HS-5 (cell line): ENCODE measurements at places on chromosomes 5 and 9.

DNA sequence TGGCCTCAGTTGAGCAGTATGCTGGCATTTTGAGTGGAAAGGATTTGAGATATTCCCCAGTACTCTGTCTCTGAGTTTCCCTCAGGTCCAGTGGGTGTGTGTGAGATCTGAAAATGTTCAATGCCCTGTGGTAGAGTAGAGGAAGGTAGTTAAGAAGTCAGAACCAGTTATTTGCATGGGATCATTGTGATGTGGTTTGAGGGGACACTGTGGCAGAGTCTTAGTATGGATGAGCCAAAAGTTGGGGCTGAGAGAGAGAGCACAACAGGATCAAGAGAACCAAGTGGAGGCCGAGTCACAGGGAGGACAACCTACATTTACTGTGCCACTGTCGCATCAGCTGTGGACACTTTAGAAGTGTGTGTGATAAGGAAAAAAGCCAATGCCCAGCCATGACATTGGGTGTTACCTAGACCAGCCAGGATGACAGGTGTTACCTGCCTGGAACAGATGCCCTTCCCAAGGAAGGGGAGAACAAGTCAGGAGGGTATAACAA lies 128.9 kb upstream of the IL12B start:
- no peak for DNase-seq

DNA sequence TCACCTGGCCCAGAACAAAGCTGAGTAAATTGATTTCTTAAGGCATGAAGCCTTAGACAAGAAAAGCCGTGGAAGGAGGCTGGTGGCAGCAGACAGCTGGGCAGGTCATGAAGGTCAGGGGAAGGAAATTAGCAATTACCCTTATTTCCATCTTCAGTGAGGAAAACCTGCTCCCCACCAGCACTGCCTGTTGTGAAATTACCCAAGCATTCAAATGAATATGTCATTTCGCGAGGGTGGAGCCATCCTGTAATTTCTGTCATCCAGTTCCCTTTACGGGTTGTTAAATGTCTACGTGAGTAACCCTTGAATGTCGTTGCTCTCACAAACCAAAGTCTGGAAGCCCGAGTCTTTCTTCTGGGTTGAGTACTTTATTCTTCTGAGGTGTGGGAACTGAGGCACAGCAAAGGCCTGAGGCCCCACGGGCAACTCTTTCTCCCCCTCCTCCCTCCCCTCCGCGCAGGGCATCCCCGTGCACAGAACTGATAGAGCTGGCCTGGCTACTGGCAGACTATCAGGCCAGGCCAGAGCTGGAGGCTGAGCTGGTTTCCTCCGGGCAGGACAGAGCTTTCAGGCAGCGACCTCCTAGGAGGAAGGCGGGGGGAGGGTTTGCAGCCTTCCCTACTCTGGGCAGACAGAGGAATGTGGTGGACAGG lies 22.0 kb upstream of the AK3 start:
- no peak for DNase-seq

DNA sequence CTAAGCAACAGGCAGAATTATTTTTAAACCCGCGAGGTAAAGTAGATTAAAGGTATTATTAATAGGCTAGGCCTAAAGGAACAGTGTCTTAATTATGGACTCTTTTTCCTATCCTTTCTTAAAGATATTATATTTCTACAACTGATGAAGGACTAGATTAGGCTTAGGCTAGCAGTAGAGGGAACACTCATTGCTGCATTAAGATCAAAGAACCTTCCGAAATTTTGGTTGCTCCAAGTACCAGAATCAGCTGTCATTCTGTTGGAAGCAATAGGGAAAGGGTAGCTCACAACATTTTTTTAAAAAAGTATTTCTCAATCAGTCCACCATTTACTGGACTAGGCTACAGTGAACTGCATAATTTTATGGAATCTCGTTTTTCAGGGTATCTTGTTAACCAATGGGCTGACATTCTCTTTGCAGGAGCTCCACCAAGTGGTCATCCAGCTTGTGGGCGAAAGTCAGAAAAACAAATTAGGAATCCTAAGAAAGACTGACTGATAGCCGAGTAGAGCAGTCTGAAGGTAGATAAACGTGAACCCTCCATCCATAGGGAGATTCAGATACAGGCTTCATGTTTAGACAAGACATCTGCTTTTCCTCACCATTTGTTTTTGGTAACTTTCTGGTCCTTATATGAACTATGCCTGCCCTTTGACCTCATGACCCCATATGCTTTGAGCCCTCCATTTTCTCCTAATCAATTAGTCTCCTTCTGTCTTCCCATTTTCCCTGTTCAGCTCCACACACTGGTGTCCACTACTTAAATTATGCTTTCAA lies 103.6 kb upstream of the CHD1 start:
- peak; percentile 58 for DNase-seq

DNA sequence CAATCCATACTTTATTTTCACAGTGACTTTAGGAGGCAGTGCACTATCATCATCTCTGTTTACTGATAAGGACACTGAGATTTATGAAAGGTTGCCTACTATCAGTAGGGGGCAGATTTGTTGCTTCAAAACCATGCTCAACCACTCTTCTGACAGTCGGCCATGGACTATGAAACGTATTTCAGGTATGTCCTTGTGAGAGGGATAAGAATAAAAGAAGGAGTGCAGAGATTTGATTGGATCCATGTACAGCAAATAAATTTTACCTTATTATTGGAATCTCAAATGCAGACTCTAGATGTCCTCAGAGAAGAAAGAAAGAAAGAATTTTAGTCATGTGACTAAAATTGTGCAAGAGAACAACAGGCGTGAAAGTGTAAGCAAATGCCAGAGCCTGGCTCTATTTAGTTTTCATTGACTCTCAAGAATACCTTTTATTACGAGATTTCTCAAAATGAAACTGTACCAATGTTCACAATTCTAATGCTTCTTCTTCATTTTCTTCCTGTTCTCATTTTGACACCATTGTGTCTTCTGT lies 296.6 kb upstream of the RASA1 start:
- DNase-seq: peak; percentile 29

DNA sequence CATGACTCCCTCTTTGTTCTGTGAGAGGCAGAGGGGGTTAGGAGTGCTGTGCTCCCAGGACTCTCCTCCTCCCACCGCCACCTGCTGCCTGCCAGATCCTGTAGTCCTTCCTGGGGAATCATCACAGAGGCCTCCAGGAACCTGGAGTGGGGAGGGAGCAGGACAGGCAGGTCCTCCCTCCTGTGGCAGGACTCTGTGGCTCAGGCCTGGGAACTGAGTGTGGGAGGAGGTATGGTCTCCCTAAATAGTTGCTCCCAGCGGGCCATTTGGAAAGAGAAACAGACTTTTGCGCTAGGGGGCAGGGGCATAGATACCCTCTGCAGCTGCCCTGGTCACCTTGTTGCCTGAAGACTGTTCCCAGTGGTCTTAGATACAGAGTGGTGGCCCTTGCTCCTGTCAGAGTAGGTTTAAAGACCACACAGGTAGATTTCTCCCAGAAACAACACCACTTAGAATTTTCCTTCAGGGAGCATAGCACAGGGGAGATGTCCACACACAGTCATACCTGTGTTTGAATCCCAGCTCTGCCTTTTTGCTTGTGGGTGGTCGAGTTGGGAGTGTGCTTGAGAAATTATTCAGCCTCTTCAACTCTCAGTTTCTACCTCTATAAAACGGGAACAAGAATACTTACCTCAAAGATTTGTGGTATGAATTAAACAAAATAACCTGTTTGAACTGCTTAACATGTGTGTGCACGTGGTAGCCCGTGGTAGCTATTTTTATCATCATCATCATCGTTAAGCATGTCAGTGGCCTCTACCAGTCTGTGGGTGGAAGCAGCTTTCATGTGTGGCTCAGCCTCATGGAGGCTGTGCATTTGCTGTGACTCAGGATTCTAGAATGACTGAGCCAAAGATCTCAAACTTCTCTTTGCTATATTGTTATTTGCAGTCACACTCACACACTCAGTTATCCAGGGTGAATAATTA lies 55.8 kb downstream of the SLC22A5 start:
- no peak for DNase-seq

- no peak for DNase-seq
Measured at GRCh38 chr5:92695123-92696003, 885.7 kb downstream of the NR2F1-AS1 start.

DNA sequence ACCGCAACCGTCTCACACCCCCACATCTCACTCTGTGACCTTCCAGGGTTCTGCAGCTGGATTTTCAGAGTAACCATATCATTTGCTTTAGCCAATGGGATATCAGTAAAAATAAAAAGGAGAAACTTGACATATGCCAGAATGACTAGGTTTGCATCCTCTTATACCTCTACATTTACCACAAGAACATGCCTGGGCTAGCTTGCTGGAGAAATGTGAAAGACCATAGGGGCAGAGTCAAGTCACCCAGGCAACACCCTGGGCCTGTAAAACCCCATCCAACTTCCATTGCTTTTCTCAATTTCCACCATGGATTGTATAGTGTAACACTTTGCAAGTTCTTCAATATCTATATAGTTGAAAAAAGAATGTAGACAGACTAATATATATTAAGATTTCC lies 731.1 kb downstream of the PTPRD start:
- no peak for DNase-seq

DNA sequence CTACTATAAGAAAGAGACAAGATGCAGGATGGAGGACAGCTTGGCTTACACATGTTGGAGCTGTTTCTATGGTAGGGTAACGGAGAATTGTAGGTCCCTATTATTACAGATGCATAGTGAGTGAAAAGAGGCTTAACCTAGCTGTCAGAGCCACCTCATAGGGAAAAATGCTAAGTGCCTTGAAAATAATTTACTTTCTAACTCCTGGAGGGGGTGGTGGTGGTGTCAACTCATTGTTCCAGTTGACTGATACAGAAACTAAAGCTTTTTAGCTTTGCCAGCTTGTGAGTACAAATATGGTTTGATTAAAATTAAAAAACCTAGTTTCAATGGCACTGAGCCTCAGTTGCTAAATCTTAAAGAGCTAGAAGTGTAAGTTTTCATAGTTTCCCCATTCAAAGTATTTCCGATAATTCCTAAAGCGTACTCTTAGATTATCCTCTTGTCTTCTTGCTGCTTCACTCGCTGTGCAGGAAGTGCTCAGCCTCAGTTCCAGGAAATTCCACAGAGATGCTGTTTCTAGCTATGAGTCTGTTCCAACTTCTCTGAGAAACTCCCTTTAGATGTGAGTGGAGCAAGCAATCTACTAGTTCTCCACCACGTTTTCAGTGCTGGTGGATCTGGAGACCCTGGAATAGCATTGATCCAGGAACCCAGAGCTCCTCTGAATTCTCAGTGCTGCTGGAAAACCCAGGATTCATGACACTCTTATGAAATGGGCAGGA lies 265.2 kb downstream of the DMAC1 start:
- no peak for DNase-seq

DNA sequence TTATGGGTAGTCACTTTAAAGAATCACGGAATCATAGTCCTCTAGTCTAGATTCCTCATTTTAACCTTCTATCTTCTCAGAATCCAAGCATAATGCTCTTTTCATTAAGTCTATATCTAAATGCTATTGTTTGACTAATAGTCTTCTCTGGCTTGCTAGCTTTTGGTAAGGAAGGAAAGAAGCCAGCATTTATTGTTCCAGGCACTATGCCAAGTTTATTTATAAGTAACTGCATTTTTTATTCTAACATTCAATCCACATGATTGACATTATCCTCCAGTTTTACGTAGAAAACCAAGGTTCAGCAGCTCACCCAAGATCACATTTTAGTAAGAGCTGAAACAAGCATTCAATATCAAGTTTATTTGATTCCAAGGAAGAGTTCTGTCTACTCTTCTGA lies 254.2 kb downstream of the SAXO1 start:
- no peak for DNase-seq

GRCh38 chr9:6153425-6153824 lies 62.2 kb upstream of the IL33 start:
- DNase-seq: peak; percentile 58

- DNase-seq: no peak
Measured at GRCh38 chr9:134125413-134126095, 10.3 kb upstream of the WDR5 start.

- DNase-seq: no peak
Measured at GRCh38 chr5:149795360-149795759, 65.2 kb downstream of the PPARGC1B start.

DNA sequence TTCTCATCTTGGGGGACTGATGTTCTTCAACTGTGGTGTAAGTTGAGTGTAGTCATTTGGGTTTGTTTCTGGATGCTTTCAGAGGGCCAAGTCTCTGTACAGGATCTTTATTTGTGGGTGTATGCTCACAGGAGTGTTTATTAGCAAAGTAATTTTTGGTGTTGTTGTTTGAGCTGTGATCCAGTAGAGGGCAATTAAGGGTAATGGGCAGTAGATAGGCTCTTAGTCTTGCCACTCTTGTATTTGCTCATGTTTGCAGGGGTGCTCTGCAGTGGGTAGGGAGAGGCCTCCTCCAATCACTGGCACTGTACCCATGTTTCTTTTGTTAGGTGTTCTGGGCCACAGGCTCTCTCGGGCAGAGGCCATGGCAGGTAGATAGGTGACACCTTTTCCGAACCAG lies 45.9 kb upstream of the ITGA2 start:
- no peak for DNase-seq

DNA sequence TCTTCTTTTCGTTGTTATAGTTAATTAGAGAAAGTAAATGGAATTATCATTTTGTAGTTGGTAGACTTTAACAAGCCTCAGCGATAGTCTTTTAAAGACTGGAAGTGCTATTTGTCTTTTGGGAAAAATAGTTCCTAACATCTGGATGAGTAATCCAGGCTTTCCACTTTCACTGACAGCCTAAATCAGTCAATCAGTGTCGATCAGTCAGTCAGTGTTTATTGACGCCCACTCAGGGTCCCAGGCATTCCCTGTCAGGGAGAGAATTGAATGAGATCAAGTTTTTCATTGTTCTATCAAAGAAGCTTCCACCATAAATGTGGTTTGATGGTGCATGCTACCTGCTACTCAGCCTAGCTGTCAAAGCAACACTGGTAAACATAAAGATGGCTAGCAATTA lies 2.6 kb downstream of the ABL1 start:
- no peak for DNase-seq

- DNase-seq: no peak
Measured at GRCh38 chr5:81904861-81905260, 67.0 kb upstream of the ATG10 start.

DNA sequence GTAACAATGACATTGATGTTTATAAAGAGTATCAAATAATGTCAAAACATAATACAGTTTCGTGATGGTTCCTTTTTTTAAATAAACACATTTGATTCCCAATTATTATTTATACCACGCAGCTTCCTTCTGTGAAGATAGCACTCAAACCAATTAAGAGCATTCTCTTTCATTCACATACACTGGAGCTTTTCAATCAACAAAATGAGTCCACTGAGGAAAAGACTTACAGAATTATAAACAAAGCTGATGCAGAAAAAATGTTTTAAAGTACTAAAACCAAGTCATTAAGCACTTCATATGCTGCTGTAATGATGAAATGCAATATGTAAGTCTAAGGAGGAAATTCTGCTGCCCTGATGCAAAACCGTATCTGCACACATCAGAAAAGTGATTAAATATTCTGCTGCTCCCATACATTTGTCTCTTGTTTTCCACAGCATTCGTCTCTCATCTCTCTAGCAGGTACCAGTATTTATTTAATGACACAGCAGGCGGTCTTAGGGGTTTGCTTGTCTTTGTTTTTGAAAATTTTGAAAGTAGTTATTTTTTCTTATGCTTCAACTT lies 147.1 kb downstream of the CDH10 start:
- DNase-seq: no peak

GRCh38 chr5:147559749-147560148 lies 49.9 kb upstream of the DPYSL3 start:
- DNase-seq: no peak

GRCh38 chr5:58012102-58012501 lies 447.8 kb downstream of the PLK2 start:
- DNase-seq: no peak

- no peak for DNase-seq
Measured at GRCh38 chr5:169602535-169602934, 19.0 kb downstream of the SPDL1 start.
